Epithelial cell of prostate (primary cell): ENCODE measurements at places on chromosomes 12 and 14.

- DNase-seq, result no peak
Observed at GRCh38 chr14:96297000-96297399, 41.0 kb downstream of the BDKRB1 start.

- DNase-seq, result no peak
Observed at GRCh38 chr14:25411781-25412757, 362.1 kb upstream of the STXBP6 start.

- no peak for DNase-seq
Observed at GRCh38 chr12:96862326-96862725, 44.7 kb upstream of the NEDD1 start.

- DNase-seq, result no peak
Observed at GRCh38 chr12:88388566-88389540, 191.4 kb downstream of the KITLG start.

DNA sequence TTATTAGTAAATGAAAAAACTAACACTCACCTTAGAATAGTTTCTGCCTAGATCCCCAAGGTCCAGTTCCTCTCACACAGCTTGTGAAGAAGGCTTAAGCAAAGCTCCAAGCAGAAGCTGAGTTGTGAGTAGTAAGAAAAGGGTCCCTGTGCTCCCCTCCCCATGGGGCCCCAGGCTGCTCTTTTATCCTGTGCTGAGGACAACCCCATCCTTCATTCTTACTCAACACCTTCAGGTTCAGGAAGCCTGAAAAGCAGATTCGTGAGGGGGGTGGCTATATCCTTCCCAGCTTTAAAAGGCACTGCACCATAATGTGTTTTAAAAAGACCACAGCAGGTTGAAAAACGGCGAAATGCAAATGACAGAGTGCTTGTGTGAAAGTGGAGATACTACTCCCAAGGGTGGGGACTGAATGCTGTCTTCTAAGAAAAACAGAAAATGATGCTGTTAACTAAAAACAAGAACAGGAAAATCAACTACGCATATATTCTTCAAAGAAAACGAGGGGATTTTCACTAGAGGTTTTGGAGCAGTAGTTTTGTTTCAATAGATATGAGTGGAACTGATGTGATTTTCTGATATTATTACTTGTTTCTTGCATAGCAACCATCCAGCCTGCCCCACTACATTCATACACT is 182.7 kb downstream of the KTN1 start:
- no peak for DNase-seq
